ENCODE measurements at places on chromosomes 12 and 14. TPM values are rescaled to one million over a fixed set of nuclear protein-coding genes. Genes with fewer than 3 reads are reported as not detected.

DNA sequence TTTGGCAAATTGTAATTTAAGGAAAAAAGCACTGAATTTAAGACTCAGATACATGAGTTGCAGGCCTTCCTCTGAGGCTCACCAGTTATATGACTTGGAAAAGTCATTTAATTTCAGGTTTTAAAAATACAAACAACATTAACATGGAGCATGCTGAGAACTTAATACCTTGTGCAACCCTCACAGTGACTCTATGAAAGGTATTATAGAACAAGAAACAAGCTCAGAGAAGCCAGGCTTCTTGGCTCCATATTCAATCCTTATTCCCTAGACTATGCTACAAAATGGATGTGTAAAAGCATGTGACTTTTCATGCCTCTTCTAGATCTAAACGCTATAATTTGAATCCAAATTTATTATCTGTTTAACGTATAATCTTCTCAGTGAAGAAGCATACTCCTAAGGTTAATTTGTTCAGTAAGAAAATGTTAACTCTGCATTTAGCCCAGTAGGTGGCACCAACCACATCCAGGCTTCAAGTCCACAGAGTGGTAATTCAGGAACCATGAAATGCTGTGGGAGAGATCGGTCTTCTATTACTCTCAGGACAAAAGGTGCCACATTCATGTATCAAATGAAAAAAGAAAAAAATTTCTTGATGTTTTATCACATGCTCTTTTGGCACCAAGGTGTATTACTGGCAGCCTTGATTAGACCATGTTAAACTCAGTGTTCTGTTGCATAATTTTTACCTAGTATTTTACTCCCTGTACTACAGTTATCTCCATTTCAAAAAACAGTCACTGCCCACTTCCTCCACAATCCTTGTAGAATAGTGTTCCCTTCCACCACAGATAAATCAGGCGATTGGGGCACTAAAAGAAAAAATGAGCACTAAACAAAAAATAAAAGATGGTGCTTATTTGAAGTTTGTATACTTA lies 9.3 kb downstream of the CCDC196 start:
- peak; percentile 28 for DNase-seq

DNA sequence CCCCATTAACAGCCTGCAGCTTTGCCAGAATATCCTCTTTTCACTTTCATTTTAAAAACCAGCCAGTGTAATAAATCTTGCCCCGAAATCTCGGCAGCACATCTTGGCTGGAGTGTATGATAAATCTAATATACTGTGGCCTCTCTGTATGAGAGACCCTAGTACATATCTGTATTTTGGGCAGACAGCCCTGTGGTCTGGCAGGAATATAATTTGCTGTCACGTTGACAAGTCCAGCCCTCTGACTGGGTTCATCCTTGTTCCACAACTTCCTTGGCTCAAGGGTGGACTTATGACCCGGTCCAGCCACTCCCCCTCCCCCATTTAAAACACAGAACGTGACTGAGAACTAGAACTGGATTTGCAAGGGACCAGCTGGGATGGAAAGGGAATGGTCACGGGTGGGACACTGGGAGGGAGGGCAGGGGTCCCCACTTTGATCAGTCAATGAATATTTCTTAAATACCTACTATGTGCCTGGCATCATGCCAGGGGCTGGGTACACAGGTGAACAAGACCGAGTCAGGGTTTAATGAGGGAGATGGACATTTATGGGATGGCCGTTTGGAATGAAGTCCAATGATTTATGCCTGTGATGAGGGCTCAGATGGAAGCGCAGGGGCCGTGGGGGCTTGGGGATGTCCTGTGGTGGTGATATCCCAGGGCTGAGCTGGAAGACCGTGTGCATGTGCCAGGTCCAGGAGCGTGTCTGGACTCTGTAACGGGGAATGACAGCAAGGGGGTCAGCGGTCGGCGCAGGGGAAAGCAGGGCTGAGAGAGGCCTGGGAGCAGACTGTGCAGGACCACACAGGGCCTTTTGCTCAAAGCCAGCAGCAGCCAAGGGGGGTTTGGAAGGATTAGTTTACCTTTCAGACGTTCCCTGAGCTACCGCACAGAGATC lies 190.5 kb downstream of the PHETA1 start:
- no peak for DNase-seq

- no peak for DNase-seq
Measured at GRCh38 chr12:25723921-25724491, 170.9 kb upstream of the LMNTD1 start.

GRCh38 chr14:105381446-105382342 lies 16.6 kb upstream of the TEX22 start:
- DNase-seq, result no peak

DNA sequence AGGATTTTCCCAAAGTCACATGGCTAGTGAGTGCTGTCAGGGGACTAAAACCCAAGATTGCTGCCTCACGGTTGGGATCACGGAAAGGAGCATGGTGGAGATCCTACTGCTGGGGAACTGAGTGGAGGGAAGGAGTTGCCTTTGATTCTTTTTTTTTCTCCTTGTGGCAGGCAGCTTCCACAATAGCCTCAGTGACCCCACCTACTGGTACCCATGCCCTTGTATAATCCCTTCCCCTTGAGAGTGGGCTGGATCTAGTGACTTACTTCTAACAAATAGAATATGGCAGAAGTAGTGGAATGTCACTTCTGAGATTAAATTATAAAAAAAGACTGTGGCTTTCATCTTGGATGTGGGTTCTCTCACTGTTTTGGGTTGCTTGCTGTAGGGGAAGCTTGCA lies 135.7 kb downstream of the DICER1 start:
- DNase-seq, result no peak

DNA sequence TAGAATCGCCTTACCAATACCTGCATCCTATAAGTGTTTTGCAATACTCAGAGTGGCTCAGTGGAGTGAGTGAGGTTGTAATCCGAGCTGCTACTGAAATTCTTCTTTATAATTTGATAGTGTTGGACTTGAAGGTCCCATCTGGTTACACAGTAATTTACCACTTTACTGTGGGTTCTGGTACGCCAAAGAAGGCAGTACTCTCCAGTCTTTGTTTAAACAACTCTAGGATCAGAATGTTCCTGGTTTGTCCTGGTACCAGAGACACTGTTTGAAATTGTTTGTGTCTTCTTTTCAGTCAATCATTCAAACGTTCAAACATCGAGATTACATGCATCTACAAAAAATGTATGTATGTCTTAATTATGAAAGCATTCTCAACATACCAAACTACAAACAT lies 51.3 kb upstream of the AMN1 start:
- no peak for DNase-seq

Gene ADAMTS20
- not detected for total RNA-seq

Data from left cardiac atrium (tissue), 4 donors.